Pancreas (tissue), 10 donors: ENCODE measurements at places on chromosomes 11 and 22. TPM values are rescaled to one million over a fixed set of nuclear protein-coding genes. Genes with fewer than 3 reads are reported as not detected.

- peak; percentile 27 for DNase-seq
- H3K4me3 ChIP-seq = no peak overlapping the region
- H3K27ac ChIP-seq = peak overlapping the region; percentile 25
- peaks cover 11% of the 10 kb centered on the region for H3K4me1 ChIP-seq
These were observed 139.6 kb downstream of the LARGE1 start for GRCh38 chr22:33780531-33781136.

- H3K4me3 ChIP-seq = no peak overlapping the region
- DNase-seq = no peak
- H3K27me3 ChIP-seq = no peaks in the 10 kb centered on the region
These were observed 12.8 kb downstream of the CPSF7 start for GRCh38 chr11:61416941-61417340.

DNA sequence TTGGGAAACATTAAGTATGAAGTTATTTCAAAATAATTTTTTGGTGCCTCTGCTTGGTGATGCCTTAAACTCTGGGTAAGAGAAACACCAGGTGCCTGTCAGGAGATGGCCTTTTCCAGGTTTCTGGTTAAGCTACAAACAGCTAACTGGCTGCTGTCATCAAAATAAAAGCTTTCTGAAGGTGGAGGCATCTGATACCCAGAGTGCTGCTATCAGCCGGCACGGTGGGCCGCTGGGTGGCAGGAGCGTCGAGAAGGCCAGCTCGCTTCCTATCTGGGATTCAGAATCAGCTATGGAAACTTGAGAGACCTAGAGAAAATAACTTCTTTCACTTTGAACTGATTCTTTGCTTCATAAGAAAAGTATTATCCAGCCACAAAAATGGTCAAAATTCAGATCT lies 80.8 kb upstream of the PITPNB start:
- no peaks in the 10 kb centered on the region for H3K4me1 ChIP-seq
- no peaks in the 10 kb centered on the region for H3K36me3 ChIP-seq
- DNase-seq = no peak
- H3K4me3 ChIP-seq = no peak overlapping the region
- H3K27me3 ChIP-seq = no peaks in the 10 kb centered on the region
- H3K27ac ChIP-seq = no peak overlapping the region

DNA sequence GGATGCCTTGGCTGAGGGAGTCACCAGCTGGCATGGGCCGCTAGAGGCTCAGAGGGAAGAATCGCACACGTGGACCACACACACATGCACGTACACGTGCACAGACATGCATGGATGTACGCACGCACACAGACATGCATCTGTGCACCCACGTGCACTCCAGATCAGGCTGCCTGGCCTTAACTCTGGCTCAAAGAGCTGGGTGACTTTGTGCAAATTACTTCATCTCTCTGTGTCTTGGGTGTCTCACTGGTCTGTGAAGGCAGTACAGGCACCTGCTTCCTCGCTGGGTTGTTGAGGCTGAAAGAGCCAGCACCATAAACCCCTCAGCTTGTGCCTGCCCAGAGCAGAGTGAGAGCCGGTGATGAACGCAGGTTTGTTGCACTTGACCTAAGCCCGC lies 28.7 kb downstream of the TMPRSS6 start:
- H3K36me3 ChIP-seq = no peaks in the 10 kb centered on the region
- no peak for DNase-seq
- no peak overlapping the region for H3K27ac ChIP-seq
- no peak overlapping the region for H3K4me3 ChIP-seq

DNA sequence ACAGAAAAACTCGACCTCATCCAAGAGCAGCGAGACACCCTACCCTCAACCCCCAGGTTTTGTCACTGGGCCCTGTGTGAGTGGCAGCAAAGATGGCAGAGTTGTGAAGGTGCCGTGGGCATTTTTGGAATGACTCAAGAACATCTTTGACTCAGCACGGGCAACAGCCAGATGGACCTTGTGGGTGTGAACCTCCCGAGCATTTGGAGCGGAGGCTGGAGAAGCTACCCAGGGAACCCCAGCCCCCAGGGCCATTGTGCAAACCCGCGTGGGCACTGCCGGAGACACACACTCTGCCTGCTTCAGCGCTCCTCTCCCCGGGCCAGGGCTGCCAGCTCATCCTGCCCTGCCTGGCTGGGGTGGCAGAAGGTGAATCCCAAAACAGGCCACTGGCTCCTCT lies 66.1 kb downstream of the PANX1 start:
- H3K27me3 ChIP-seq = no peaks in the 10 kb centered on the region
- no peak for DNase-seq
- no peaks in the 10 kb centered on the region for H3K36me3 ChIP-seq
- H3K4me1 ChIP-seq = no peaks in the 10 kb centered on the region
- no peak overlapping the region for H3K4me3 ChIP-seq
- no peak overlapping the region for H3K27ac ChIP-seq

GRCh38 chr11:26551186-26551801 lies 20.8 kb downstream of the MUC15 start:
- no peak overlapping the region for H3K4me3 ChIP-seq
- DNase-seq = no peak
- H3K27me3 ChIP-seq = no peaks in the 10 kb centered on the region
- no peaks in the 10 kb centered on the region for H3K4me1 ChIP-seq
- no peak overlapping the region for H3K27ac ChIP-seq

DNA sequence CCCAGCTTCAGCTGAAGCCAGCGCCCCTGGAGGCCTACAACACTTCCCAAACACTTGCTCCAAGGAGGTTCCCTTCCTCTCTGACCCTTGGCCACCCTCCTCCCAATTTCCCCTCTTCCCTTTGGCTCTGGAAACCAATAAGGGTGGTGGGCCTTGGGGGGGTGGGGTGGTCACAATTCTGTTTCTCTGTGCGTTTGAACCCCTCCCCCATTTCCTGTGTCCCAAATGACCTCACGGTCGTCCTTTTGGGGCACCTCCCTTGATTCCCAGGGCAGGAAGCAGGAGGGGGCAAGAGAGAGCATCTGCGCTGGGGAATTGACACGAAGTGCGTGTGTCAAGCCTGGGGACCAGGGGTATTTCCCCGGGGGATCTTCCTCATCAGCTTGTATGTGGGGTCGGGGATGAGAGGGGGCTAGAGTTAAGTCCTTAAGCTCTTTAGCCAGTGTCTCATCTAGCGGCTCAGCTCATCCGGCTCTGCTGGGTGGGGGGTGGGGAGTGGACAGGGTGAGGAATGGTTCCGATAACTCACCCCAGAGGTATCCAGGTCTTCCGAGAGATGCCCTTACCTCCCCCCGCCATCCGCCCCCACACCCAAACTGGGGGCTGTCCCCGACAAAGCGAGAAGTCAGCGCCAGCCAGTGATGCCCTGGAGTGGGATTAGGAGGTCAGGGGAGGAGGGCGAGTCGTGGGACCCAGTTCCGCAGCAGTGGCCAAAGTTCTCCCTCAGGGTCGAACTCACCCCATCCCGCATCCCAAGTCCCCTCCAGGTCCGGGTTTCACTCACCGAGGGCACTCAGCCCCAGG lies 587 bp downstream of the ESAM start:
- no peak overlapping the region for H3K4me3 ChIP-seq
- peak overlapping the region; percentile 73 for H3K27ac ChIP-seq
- peaks cover 7% of the 10 kb centered on the region for H3K27me3 ChIP-seq
- DNase-seq = no peak
- peaks cover 14% of the 10 kb centered on the region for H3K4me1 ChIP-seq

DNA sequence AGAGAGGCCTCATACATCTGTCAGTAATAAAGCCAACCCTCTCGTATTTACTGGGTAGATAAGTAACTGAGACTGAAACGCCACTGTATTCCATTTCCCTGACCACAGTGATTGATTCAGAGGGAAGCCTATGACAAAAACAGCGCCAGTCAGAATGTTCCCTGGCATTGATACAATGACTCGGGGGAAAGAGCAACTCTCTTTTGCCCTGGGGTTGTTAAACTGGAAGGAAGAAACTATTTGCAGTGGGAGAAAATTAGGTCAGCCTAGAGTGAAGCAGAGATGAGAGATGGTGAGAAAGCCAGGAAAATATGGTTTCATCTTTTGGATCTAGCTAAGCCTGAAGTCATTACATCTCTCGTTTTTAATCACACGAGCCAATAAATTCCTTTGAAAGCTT lies 48.6 kb upstream of the RBFOX2 start:
- no peak overlapping the region for H3K4me3 ChIP-seq
- no peak for DNase-seq
- no peak overlapping the region for H3K27ac ChIP-seq

GRCh38 chr11:42967653-42968052 lies 344.1 kb upstream of the API5 start:
- no peaks in the 10 kb centered on the region for H3K36me3 ChIP-seq
- no peak overlapping the region for H3K4me3 ChIP-seq
- H3K27ac ChIP-seq = no peak overlapping the region

DNA sequence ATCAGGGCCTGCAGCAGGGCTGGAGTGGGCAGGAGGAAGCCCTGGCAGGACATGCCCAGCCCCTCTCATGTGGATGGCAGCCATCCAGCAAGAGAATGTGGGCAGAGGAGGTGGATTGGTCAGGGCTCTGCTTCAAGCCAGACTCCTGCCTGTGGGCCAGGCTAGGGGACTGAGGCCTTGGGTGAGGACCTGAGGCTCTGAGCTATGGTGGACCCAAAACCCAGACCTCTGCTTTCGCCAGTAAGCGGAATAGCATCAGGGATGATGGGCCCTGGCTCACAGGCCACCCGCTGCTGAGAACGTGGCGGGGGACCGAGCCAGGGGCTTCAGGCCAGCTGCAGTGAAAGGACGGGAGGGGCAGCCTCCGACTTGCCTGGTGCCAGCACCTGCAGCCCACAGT lies 57.4 kb downstream of the LINC01488 start:
- DNase-seq = no peak
- no peaks in the 10 kb centered on the region for H3K36me3 ChIP-seq
- H3K27ac ChIP-seq = no peak overlapping the region

DNA sequence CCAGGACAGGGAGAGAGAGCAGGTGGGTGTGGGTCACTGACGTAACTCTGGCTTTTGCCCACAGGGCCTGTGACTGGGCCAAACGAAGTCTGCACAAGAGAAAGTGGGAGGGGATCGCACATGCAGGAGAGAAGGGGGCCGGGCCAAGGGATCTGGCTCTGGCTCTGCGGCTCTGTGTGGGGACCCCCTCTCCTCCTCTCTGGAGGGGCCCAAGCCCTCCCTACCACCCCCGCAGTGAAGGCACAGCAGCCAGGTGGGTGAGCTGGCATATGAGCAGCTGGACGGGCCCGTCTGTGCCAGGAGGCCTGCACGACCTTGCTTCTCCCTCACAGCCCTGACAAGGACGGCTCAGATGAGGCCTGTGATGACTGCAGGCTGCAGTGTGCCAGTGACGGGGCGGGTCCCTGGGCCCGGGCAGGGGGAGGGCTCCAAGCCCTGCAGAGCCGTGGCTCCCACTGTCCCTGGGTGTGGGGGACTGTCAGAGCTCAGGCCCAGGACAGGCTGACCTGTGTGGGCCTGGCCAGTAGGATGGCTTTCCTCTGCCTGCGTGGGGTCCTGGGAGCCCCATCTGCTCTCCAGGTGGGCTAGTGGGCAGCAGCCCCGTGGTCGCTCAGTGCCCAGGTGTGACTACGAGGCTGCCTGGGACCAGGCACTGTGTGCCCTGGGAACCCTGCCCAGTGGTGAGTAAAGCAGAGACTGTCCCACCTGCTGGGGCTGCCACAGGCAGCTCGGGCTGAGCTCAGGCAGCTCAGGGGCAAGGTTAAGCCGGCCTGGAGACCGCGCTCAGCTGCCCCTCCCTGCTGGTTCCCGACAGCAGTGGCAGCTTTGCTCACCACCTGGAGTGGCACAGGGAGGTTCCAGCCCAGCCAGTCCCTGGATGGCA lies 22.2 kb downstream of the MRGPRG start:
- H3K27me3 ChIP-seq = no peaks in the 10 kb centered on the region
- no peak overlapping the region for H3K4me3 ChIP-seq
- no peak for DNase-seq

DNA sequence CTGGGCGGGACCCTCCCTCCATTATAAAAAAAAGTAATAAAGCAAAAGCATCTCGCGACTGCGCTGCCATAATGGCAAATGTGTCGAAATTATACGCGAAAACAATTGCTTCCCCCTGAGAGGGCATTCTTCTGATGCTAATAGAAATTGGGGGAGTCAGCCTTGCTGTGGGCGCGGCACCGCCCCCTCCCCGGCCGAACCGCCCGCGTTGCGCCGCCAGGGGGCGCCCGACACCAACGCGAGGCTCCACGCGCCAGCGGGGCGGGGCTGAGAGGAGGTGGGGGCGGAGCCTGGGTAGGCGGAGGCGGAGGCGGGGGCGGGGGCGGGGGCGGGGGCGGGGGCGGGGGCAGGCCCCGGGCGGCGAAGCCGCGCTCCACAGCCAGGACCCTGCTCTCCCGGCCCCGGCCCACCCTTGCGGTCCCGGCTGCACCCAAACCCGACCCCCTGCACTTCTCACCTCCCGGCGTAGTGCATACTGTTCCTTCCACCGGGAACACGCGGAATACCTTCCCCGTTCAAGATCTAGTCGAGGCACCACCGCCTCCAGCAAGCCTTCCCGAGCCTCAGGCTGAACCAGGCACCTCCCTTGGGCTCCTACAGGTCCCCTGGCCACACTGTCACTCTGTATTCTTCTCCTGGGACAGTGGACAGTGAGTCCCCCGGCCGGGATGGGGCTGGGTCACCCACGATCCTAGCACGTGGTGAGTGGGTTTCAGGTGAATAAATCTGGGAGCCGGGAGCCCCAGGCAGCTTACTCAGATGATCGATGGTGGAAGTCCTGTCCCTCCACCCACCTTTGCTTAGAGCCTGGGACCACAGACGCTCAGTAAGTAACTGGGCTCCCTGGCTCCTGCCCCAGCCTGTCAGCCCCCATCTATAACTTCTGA lies 15.5 kb upstream of the UPK3A start:
- H3K27me3 ChIP-seq = no peaks in the 10 kb centered on the region
- peaks cover 4% of the 10 kb centered on the region for H3K4me1 ChIP-seq
- peak overlapping the region; percentile 47 for H3K4me3 ChIP-seq
- no peaks in the 10 kb centered on the region for H3K36me3 ChIP-seq
- no peak overlapping the region for H3K27ac ChIP-seq

Gene CD3D
- 1.0 TPM for total RNA-seq

Gene CATSPERZ
- total RNA-seq = not detected

Gene ROBO3
- total RNA-seq = 2.4 TPM

Gene OR51B4
- total RNA-seq = not detected

Gene NKAPD1
- total RNA-seq = 8.9 TPM
